ENCODE measurements at places on chromosomes 5 and 9. TPM values are rescaled to one million over a fixed set of nuclear protein-coding genes. Genes with fewer than 3 reads are reported as not detected.

DNA sequence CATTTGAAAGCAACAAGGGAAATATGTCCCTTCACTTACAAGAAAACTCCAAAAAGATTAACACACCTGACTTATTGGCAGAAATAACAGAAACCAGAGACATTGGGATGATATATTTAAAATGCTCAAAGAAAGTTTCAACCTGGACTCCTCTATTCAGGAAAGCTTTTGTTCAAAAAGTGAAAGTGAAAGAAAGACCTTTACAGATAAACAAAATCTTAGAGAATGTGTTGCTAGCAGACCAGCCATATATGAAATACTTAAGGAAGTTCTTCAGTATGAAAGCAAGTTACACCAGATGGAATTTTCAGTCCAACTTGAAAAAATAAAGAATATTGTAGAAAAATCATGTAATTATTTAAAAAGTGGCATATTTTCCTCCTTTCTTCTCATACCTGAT is 1075.1 kb downstream of the NR2F1-AS1 start:
- no peak for DNase-seq

DNA sequence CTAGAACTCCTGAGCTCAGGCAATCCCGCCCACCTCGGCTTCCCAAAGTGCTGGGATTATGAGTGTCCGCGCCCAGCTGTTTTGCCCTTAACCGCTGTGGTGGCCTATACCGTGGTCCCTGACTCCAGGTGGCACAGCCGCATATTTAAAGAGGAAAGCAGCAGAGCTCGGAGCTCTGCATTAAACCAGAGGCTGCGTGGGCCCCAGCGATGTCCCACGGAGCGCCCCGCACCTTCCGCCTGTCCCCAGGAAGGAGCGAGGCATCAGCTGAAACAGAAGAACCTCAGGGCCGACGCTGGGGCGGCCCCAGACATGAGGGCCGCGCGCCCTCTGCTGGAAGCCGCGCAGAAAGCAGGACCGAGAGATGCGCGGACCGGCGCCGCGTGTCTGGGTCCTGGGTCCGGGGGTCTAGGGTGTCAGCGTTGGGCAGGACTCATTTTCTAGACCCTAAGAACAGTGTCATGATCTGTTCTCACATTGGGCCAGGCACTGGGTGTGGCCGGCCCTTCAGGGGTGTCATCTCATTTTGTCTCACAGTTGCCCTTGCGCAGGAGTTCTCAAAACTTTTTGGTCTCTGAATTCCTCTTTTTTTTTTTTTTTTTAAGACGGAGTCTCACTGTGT is 37.7 kb downstream of the LAMC3 start:
- DNase-seq = peak; percentile 8

DNA sequence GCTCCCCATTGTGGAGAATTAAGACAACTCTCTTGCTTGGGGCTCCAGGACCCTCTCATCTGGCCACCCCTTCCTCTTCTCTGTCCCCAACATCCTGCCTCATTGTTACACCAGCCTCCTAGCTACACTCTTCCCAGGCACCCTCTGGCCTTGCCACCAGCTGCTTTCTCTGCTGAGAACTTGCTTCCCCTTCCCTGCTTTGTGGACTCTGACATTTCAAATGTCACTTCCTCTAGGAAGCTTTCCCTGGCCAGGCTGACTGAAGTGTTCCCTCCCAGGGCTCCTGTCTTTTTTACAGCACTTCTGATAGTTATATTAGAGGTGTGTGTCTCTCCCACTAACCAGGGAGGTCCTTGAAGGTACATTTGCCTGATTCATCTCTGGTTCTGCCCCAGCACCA is 194.0 kb upstream of the KLF4 start:
- no peak for DNase-seq

DNA sequence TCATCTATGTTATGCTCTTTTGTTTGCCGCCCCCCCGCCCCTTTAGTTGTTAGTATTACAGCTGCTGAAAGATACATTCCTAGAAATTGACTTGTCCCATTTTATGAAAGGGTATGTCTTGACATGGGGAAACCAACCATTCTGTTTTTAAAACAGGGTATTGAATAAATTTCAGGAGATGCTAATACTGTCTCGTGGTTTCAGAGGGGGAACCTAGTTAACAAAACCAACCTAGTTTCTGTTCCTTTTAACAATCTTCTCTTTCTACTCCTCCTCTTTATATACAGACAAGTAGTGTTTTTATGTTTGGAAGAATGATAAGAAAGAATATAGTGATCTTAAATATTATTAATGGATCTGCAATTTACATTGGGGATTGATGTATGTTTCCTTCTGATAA is 3.5 kb downstream of the PIP5K1B start:
- no peak for DNase-seq

DNA sequence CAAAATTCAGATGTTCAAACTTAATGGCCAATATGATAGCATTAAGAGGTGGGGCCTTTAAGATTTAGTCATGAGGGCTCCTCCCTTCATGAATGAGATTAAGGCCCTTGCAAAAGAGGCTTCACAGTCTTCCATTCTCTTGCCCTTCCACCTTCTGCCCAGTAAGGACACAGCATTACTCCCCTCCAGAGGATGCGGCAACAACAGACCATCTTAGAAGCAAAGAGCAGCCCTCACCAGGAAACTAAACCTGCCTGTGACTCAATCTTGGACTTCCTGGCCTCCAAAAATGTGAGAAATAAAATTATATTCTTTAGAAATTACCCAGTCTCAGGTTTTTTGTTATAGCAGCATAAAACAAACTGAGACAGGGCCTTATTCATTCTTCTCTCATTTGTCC is 8.2 kb downstream of the AP3B1 start:
- DNase-seq = no peak

- no peak for DNase-seq
These were observed 10.3 kb upstream of the RANBP3L start for GRCh38 chr5:36311956-36312355.

- DNase-seq = peak; percentile 86
These were observed 100.1 kb downstream of the FBXL7 start for GRCh38 chr5:15600035-15600434.

GRCh38 chr5:9507974-9508373 is 37.9 kb downstream of the SEMA5A start:
- peak; percentile 79 for DNase-seq

DNA sequence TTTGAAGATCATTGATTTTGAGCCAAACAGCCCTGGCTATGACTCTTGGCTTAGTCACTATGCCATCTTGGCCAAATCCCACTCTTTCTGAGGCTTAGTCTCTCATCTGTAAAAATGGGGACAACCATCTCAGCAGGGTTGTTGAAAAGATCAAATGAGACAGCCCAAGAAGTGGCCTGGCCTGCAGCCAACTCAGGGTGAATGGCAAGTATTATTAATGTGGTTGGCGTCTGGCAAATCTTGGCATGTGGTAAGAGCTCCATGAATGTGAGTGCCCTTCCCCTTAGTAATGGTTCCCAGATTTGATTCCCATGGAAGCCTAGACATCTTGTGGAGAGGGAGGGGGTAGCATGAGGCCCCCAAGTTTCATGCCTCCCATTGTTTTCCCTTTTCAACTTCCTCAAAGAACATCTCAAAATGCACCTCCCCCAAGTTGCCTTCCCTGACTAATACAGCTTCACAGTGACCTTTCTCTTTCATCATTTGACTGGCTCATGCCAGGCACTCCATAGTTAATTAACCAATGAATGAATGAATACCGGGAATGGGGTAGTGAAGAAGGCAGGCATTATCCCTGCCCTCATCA is 11.8 kb upstream of the TGFBI start:
- peak; percentile 98 for DNase-seq

- DNase-seq = no peak
These were observed 253.9 kb upstream of the PCSK5 start for GRCh38 chr9:75636427-75637045.

DNA sequence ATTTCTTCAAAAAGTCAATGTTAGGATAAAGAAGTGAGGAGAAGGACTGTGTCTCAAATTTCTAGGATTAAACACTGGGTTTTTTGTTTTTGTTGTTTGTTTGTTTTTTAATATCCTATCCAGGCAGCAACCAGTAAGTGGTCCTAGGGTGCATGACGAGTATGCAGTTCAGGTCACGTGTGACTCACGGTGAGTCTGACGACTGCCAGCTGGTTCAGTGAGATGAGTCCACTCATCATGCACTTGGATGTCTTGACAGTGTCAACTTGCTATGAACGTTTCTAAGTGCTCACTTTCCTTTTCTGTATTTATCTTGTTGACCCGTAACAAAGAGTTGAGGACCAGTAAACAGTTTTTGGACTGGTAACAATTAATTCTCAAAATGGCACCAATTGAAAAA is 32.7 kb downstream of the ATG10 start:
- peak; percentile 21 for DNase-seq

DNA sequence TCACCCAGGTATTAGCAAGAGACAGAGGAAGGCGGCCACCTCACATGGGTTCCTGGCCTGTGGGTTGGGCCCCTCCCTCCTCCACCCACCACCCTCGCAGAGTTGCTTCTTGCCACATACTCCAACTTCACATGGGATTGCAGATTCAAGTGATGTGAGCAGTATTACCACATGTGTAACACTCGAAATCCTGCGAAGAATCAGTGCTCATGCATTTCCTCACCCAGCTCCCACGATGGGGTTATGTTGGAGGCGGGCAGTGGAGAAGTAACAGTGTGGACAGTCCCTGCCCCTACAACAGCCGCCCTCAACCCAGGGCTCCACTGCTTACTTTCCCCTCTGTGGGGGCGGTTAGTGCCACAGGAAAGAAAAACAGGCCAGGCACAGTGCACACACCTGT is 3.9 kb upstream of the FBP1 start:
- DNase-seq = no peak

DNA sequence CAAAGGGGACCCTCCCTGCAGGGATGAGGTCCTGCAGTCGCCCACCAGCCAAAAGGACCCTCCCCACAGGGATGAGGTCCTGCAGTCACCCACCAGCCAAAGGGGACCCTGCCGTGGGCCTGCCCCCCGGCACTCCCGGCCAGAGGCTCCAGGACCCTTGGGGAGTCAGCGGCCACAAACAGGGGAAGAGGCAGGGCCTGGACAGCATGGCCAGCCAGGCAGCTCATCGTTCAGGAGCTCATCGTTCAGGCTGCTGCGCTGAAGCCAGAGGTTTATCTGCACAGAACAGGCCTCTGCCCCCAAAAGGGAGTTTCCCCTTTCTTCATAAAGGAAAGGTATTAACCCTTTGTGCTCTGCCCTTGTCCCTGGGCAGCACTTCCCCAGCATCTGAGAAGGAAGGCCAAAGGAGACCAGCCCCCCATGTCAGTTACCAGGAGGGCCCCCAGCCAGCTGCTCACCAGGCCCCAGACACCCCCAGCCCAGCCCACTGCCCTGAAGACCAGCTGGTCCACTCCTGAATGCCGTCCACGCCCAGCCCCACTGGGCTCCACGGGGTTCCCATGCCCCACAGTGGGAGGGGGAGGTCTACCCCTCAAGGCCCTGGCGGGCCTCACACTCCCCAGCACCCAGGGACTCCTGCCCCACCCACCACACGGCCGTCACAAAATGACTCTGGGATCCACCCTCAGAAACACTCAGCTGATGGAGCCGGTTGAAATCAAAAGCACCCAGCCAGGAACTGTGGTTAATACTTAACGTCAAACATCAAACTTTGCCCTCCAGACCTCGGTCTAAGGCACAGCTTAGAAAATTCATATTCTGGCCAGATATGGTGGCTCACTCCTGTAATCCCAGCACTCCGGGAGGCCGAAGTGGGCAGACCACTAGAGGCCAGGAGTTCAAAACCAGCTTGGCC is 6.3 kb downstream of the SLC12A7 start:
- no peak for DNase-seq

DNA sequence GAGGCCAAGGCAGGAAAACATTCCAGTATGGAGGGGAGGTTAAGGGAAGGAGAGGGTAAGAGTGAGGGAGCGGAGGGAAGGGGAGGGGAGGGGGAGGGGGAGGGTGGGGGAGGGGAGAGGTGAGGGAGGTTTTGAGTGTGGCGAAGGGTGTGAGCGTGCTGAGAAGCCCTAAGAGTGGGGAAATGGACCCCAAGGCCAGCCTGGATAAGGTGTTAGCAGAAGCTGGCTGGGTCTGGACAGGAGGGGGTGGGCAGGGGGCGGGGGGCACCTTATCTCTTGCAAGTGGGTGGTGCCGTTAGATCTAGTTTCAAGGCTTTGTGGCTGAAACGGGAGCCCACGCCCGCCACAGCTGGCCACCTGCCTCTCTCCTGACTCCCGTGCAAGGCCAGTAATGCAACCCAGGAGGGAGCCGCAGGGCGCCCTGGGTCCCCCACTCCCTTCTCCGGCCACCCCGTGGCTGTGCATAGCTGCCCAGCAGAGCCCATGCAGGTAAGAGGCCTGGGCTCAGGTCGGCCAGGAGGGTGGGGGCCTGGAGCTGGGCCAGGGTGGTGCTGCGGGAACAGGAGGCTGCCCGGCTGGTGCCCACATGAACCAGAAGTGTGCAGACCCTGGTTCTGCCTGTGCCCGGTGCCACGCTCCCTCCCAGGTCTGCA is 677 bp downstream of the RNF224 start:
- no peak for DNase-seq

GRCh38 chr5:98793223-98793622 is 19.8 kb downstream of the RGMB start:
- DNase-seq = no peak

DNA sequence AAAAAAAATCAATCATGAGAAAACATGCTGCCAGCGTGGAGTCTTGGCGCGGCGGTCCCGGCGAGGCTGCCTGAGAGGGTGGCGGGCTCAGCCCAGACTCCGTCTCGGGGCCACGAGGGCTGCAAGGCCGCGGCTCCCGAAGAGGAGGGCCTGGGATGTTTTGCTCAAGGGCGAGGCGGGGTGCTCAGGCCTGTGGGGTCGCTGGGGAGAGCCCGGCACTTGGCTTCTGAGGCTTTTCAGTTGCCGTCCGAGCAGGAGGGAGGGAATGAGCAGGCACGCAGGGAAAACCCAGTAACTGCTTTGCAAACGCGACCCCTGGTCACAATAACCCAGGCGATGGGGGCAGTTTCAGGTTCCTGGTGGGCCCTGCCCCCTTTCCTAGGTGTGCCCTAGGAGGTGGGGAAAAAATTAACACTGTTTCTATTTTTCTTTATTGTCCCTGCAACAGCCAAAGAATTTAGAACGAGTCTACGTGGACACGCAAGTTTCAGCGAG is 3.2 kb upstream of the IRX2 start:
- DNase-seq = no peak

DNA sequence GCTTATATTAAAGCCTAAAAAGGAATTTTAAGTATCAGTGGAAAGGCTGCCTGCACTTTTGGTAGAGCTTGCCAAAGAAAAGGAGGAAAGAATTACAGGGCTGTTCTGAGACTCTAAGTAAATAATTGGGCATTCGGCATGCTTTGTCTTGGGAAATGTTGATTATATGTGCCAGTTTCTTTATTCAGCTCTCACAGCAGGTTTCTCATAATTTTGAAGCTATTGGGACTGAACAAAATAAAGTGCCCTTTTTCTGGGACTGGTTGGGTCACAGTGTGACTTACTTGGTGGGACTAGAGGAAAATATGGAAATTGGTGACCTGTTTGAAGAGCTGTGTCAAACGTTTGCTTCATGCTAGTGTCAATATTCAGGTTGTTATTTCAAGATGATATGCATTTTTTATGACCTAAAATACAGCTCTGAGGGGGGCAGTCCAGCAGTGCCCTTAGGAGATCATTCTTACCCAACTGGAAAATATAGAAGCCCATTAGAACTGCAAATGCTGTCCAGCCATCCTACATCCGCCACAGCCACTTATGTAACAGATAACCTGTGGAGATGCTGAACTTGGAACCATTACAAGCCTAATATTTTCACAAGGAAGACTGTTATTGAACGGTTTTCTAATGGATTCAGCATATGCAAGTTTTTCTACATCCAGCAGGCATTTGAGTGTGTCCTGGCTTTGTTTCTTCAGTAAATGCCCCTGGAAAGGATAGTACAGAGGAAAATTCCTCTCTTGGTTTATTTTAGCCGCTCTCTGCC is 122.4 kb downstream of the SNCAIP start:
- no peak for DNase-seq

- no peak for DNase-seq
These were observed 54.8 kb downstream of the SLC22A5 start for GRCh38 chr5:132424167-132424880.

Gene WHRN
- 10.2 TPM for total RNA-seq

Gene SPRY4
- total RNA-seq = 19.4 TPM

Gene ZNF782
- 3.3 TPM for total RNA-seq

Gene TAF11L10
- not detected for total RNA-seq
